ENCODE measurements at places on chromosomes 2 and 18. TPM values are rescaled to one million over a fixed set of nuclear protein-coding genes. Genes with fewer than 3 reads are reported as not detected.

Gene SFT2D3
- total RNA-seq: 4.2 TPM

DNA sequence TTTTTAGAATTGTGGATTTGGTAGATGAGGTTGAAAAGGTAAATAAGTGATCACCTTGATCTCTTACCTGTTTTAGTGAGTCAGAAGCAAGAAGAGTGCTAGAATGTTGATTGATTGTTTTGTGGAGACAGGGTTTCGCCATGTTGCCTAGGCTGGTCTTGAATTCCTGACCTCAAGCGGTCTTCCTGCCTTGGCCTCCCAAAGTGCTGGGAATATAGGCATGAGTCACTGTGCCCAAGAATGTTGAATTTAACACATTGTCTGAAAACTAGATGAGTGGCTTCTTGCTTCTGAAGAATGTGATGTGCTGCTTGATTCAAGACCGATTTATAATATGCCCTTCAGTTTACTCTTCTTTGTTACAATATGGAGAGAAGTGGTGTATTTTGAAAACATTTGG is 121.3 kb downstream of the FMNL2 start:
- peak; percentile 74 for DNase-seq

DNA sequence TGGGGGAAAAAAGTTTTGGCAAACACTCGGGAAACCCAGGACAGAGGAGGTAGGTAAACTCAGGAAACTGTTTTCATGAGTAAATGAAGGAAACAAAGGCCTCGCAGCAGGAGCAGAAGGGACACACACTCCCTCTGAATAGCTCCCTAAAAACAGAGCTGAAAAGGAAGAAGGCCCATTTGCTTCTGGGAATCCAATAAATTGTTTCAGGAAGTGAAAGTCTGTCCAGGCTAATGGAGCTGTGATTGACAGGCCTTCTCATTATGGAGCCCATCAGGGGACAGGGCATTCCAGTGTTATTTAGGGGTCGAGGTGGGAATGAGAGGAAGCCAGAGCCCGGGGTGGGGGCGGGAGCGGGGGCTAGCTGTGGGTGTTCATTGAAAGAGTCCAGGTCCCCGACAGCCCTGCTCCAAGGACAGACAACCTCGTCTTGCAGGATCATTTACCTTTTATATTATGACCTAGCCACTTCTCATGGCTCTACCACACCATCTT is 81.2 kb downstream of the GBX2 start:
- no peak for DNase-seq

Gene SPAST
- 21.6 TPM for total RNA-seq

- DNase-seq: no peak
Observed at GRCh38 chr2:11774600-11774999, 28.2 kb downstream of the LPIN1 start.

- no peak for DNase-seq
Observed at GRCh38 chr18:76610933-76611749, 116.1 kb upstream of the ZNF516 start.

GRCh38 chr2:29293830-29294438 is 178.7 kb downstream of the CLIP4 start:
- DNase-seq: peak; percentile 71

DNA sequence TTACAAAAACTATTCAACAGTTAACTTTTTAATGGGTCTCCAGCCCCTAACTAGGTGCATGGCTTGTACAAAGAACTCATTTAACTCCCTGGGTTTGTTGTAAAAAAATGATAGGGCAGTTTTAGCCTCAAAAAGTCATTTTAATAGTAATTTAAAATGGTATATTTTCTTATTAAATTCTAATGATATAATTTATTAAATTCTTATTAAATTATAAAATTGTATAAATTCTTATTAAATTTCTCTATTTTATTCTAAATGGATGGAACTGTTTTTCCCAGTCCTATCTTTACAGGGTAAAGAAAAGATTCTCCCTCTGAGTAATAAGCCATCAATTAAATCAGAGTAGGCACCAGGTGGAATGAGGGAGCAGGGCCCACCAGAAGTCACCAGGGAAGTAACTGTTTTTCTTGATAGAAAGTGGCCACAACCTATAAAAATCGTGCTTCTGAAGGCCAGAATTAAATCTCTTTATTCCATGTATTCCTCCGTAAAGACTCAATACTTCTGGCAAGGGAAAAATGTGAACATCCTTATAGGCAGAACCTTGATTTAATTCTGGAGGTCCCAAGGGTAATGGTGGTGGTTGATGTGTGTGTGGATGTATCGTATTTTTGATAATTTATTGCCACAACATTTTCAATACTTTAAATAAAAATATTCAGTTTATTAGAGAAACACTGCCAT is 814 bp downstream of the FKBP7 start:
- no peak for DNase-seq

- DNase-seq: peak; percentile 40
Observed at GRCh38 chr2:118121986-118122524, 33.8 kb downstream of the INSIG2 start.

DNA sequence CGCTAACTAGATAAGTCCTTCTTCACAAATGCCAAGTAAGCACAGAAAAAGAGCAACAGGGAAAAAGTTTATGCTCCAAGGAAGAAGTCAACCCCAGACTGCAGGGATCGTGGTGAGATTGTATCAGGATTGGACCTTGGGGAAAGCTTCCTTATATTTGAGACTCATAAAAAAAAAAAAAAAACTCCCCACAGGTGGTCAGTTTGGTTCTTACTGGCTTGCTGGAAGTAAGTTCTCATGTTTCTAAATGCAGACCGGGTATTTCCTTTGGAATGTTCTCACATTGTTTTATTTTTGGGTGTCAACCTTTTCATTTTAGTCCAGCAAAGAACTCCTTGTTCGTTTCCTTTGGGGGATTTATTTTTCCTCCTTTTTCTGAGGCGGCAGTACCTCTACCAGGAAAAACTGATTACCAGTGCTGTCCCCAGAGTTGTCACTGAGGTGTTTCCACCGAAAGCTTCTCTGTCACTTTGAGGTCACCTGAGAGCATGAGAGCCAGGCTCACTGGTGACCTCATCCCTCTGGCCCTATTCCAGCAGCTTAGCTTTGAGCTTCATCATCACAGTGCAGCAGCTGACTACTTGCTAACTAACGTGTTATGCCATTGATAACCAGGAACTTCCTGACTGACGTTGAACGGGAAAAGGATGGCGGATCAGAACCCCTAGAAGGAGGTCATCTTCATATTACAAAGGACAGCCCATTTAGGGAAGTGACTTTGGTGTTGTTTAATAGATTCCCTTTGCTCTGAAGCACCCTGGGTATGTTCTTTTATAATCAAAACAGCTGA is 16.8 kb upstream of the ATP8B1 start:
- DNase-seq: peak; percentile 90

GRCh38 chr2:143574069-143574468 is 444.9 kb downstream of the ARHGAP15 start:
- DNase-seq: no peak

DNA sequence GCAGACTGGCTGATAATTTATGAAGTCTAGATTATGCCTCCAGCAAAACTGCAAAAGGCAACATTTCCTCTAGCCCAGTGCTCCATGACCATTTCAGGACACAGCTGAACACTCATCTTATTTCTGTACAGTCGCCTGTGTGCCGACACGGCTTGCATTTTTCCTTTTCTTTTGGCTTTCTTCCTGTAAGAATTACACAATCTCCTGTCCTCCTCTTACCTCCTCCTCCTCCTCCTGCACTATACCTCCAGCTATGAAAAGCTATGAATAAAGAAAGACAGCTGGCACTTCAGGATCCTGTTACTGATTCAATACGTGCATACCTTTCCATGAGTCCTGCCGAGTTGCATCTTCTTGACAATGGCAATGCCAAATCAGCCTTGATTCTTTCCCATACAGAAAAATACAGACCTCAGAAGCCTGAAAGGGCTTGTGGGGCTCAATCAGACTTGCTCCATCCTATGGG is 32.2 kb upstream of the TRIB2 start:
- peak; percentile 92 for DNase-seq
